Cardiac muscle cell (in vitro differentiated cells and primary cell): ENCODE measurements at places on chromosomes 11 and 22. TPM values are rescaled to one million over a fixed set of nuclear protein-coding genes. Genes with fewer than 3 reads are reported as not detected.

Gene LMNTD2
- 12.3 and 21.1 TPM in 2 replicates for total RNA-seq

DNA sequence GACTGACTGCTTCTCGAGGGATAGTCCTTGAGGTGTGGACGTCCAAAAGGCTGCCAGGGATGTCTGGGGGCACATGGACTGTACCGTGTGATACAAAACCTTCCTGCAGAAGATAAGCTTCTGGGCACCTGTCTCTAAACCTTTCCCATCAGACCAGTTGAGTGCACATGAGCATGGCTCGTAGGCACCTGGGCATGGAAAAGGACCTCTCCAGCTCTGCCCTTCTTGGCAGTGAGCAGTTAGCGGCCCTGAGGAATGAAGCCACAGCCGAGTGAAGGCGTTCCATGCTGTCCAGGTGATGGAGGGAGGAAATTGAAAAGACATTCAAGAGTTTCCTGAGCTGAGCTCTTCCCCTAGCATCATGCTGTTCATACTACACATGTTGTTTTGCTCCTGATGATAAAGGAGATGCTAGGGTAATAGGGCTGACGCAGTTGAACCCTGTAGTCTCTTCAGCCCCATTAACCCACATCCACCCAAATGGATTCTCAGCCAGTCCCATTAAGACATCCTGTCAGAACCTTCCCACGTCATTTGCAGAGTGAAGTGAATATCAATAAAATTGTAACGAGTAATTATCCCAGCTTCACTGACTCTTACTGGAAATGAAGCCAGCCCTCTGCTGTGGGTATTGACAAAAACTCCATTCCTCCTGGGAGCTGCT lies 138.6 kb downstream of the KIRREL3 start:
- no peak overlapping the region for H3K4me3 ChIP-seq
- H3K4me1 ChIP-seq: no peaks in the 10 kb centered on the region
- H3K36me3 ChIP-seq: no peaks in the 10 kb centered on the region
- H3K27me3 ChIP-seq: peaks cover 50% of the 10 kb centered on the region
- H3K27ac ChIP-seq: no peak overlapping the region
- DNase-seq: no peak

DNA sequence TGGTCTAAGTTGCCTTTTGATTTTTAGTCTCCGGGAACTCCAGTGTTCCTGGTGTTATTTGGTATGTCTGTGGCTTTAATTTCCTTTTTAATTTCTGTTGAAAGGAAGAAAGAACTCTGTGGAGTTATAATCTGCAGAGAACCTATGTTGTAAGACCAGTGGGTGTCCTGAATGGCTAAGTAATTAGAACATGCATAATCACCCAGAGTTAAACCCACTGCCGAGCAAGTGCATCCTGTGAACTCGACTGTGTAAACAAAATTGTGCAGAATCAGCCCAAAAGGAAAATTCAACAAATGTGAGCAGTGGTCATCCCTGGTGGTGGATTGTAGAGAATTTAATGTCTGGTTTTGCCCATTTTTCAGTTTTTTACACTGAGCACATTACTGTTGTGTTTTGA lies 162.5 kb downstream of the COMMD9 start:
- H3K27ac ChIP-seq: no peak overlapping the region
- H3K4me3 ChIP-seq: no peak overlapping the region
- DNase-seq: no peak
- no peaks in the 10 kb centered on the region for H3K36me3 ChIP-seq
- H3K4me1 ChIP-seq: no peaks in the 10 kb centered on the region

Gene ANGPTL5
- total RNA-seq: not detected in 2 replicates

Gene TMPRSS4
- not detected in 2 replicates for total RNA-seq

DNA sequence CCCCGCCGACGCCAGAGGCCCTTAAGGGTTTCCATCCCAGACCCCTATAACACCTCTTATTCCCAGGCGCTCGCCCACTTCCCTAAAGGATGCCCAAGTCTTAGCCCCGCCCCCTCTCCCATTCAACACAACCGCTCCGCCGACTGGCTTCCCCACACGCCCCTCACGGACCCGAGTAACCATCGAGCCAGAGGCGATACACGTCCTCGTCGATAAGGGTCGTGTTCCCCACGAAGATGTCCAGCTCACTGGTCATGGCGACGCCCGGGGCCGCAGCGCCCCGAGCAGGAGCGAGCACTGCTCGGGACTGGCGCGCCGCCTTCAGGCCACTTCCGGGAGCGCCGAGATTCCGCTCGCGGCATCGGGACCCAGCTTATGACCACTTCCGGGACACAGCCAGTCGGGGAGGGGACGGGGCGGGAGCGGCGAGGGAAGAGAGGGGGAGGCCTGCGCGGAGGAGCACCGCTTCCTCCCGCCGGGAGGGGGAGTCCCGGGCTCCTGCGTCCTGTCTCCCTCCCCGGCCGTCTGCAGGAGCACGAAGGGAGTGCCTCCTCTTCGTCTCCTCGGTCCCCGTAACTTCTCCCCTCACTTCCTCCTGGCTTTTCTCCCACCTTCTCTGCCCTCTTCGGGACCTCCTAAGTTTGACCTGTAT lies at the start of gene FIBP:
Gene FIBP (minus strand): TSS at position 309 of the 652 bp plus-strand sequence. CDS start 53 bp downstream, at position 256.
- H3K4me3 ChIP-seq: peak within 1 kb of the TSS; percentile 53
- H3K27me3 ChIP-seq: no peaks in the 10 kb centered on the region
- H3K27ac ChIP-seq: peak within 1 kb of the TSS; percentile 86
- peaks cover 19% of the 10 kb centered on the region for H3K4me1 ChIP-seq

GRCh38 chr22:27724157-27724556 lies 77.4 kb downstream of the MN1 start:
- no peaks in the 10 kb centered on the region for H3K27me3 ChIP-seq
- no peak overlapping the region for H3K4me3 ChIP-seq
- peaks cover 11% of the 10 kb centered on the region for H3K4me1 ChIP-seq
- no peak overlapping the region for H3K27ac ChIP-seq
